Fibroblast of skin of left quadriceps (primary cell): ENCODE measurements at places on chromosomes 4 and X.

DNA sequence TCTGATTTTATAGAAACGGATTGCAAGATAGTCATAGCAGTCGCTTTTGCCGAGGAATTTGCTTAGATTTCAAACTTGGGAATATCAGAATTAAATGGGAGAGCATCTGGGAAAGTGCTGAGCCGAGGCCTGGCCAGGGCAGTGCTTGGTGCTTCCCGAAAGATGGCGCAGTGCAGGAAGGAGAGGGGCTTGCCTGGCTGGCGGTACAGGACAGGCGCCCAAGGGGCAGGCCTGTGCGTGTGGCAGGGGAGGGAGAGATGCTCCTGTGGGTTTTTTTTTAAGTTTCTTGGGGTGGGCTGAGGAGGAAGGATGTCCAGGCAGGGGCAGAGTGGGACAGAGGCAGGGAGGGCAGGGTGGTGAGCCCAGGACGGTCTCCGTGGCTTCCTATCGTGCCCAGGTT, 241.1 kb downstream of the AFAP1 start:
- no peak for DNase-seq

DNA sequence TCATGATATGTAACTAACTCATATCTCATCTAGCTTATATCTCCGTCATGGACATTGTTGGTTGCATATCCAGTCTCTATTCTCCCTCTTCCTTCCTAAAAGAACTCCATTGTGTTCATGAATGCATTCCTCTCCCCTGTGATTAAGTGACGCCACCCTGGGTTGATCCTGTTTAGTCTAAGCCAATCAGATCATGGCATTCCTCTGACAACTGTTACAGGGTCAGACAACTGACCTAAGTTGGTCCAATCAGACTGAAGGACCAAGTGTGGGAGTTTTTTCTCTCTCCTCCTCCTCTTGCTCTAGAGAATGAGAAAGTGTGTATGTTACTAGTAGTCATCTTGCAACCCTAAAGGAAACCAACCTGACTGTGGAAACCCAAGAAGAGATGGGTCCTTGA, 3.6 kb downstream of the APOO start:
- DNase-seq = no peak

DNA sequence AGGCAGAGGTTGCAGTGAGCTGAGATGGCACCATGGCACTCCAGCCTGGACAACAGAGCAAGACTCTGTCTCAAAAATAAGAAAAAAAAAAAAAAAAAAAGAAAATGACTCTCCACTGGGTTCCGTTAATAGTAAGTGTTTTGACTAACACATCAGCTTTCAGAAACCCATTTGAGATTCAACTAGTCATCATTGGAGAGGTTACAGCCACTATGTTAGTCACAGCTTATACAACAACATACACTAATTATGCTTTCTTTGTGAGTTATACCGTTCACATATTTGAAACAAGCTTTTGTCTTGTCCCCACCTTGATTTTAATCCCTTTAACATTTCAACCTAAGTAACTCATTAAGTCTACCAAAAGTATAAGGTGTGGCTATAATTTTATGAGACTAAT, 48.2 kb downstream of the HADH start:
- DNase-seq = no peak

DNA sequence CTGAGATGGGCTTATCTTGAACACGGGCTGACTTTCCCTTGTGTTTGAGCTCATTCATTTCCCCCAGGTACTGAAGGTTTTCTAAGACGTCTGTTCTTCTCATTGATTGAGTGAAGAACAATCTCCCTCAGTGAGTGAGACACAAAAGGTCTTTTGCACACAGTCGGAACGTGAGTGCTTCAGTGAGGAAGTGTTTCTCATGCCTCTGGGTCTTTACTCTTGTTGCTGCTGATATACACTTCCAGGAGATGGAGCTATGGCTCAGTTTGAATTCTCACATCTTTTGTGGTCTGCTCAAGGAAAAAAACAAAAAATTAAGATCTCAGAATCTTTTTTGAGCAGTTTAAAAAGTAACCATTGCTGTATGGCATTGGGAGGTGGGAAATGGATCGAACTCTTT, 981.9 kb upstream of the TENM3 start:
- DNase-seq = peak; percentile 1

DNA sequence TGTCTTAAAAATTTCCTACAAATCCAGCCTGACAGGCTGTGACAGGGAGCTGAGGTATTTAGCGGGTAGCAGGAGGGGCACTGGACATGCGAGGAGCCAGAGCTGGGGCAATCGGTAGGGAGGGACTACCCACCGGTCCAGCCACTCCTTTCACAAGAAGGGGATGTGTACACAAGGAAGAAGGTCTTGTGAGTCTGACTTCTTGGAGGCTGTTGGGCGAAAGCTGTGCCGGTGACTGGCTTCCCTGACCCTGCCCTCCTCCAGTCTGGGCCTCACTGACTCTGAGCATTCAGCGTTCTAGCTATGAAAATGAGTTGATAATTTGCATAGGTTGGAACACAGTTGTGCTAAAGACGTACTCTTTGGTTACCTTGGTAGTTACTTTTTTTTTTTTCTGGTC, 12.7 kb upstream of the CXCL8 start:
- DNase-seq = no peak

- DNase-seq = no peak
Observed at GRCh38 chr4:754221-755120, 48.8 kb downstream of the PCGF3 start.

GRCh38 chr4:84501721-84502267, 2.7 kb upstream of the NKX6-1 start:
- DNase-seq = no peak

- DNase-seq = no peak
Observed at GRCh38 chr4:72073816-72074215, 42.0 kb downstream of the NPFFR2 start.

DNA sequence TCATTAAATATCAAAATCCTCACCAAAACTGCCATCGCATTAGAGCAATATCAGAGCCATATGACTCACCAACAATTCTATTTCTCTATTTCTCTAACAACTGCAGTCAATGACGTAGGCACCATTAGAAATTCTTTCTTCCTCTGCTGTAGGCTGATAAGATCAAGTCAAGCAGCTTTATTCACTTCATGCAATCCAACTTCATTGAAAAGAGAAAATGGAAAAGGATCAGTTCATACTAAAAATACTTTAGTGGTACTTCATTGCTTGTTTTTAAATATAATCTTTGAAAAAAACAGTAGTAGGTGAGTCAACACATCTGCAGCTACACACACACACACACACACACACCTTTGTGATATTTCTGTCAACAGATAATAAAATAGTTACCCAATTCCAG, 345.3 kb upstream of the TENM3 start:
- DNase-seq = peak; percentile 62

- DNase-seq = no peak
Observed at GRCh38 chr4:173782660-173783059, 252.6 kb upstream of the HAND2 start.

GRCh38 chr4:120209706-120210105, 143.1 kb upstream of the MAD2L1 start:
- no peak for DNase-seq

DNA sequence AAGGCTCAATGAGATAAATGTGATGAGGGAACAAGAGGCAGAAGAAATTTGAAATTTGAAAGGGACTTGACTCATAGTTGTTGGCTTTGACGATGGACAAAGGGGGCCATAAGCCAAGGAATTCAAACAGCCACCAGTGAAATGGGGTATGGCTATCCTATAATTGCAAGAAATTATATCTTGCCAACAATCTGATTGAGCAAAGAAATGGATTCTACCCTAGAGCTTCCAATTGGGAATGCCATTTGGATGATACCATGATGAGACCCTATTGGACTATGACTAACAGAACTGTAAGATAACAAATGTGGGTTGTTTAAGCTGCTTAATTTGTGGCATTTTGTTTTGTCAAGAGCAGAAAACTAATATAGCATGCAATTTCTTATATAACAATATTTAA, 270.1 kb upstream of the ARSJ start:
- DNase-seq = no peak

DNA sequence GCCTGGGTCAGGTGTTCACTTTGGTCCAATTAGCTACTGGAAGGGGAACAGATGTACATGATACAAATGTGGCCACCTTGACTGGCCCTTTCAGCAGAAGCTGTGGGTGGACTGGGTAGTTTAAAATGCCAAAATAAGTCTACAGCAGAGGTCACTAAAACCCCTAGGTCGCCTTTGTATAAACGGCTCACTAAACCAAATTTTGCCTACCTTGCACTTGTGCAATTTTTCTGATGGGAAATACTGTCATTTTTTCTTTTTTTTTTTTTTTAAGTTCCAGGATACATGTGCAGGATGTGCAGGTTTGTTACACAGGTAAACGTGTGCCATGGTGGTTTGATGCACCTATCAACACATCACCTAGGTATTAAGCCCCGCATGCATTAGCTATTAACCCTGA, 109.8 kb downstream of the EGF start:
- no peak for DNase-seq

DNA sequence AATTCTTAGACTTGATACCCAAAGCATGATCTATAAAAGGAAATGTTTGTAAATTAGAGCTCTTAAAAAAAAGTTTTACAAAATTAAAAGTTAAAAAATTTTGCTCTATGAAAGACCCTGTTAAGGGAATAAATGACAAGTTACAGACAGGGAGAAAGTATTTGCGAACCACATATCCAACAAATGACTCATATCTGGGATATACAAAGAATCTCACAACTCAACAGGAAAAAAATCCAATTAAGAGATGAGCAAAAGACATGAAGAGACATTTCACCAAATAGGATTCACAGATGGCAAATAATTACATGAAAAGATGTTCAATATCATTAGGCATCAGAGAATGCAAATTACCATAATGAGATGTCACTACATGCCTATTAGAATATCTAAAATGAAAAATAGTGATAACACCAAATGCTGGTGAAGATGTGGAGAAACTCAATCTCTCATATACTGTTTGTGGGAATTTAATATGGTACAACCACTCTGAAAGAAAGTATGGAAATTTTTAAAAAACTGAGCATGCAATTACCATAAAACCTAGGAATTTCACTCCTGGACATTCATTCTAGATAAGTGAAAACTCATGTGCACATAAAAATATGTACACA, 100.8 kb upstream of the EOLA2 start:
- DNase-seq = no peak

DNA sequence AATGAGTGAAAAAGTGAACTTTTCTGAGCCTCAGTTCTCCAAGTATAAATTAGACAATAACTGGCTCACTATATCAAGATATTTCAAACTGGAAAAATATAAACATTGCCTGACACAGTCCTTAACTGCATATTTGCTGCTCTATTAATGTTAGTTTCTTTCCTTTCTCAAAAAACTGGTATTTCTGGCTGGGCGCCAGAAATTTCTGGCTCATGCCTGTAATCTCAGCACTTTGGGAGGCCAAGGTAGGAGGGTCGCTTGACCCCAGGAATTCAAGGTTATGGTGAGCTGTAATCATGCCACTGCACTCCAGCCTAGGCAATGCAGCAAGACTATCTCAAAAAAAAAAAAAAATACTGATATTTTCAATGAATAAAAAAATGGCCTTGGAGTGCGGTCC, 227.0 kb downstream of the MAGEB17 start:
- DNase-seq = no peak

- DNase-seq = peak; percentile 36
Observed at GRCh38 chr4:160795216-160795615, 1368.6 kb downstream of the FSTL5 start.

- DNase-seq = no peak
Observed at GRCh38 chrX:85109235-85109634, 105.6 kb downstream of the APOOL start.

DNA sequence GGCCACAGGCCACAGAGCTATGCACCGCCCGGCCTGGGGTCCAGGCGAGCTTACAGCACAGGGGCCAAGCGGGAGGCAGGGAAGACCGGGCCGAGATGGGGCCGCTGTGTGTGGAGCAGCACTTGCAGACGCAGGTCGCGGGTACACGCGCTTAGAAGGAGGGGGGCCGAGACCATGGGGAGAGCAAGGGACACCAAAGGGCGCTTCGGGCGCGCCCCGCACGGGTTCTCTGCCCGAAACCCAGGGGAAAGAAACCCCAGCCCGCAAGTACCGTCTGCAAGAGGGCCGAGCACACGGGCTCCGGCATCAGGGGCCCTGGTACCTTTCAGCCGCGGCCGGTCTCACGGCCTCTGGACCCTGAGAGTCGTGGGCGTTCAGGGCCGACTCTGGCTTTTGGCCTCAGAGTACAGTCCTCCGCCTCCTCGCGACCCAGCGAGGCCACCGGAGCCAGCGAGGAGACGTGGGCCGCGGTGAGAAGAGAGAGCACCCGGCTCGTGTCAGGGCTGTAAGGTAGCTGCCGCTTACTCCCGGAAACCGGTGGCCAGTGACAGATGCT, 342 bp downstream of the EOLA2 start:
- DNase-seq = no peak

- DNase-seq = no peak
Observed at GRCh38 chr4:25993395-25994185, 79.6 kb downstream of the SMIM20 start.

- DNase-seq = no peak
Observed at GRCh38 chr4:1241466-1241935, 7.4 kb downstream of the CTBP1 start.

GRCh38 chrX:33725535-33726210, 406.4 kb downstream of the FAM47A start:
- no peak for DNase-seq

GRCh38 chr4:176406736-176407135, 87.0 kb downstream of the SPCS3 start:
- no peak for DNase-seq

- no peak for DNase-seq
Observed at GRCh38 chrX:140065961-140066662, 100.8 kb upstream of the CXorf66 start.

DNA sequence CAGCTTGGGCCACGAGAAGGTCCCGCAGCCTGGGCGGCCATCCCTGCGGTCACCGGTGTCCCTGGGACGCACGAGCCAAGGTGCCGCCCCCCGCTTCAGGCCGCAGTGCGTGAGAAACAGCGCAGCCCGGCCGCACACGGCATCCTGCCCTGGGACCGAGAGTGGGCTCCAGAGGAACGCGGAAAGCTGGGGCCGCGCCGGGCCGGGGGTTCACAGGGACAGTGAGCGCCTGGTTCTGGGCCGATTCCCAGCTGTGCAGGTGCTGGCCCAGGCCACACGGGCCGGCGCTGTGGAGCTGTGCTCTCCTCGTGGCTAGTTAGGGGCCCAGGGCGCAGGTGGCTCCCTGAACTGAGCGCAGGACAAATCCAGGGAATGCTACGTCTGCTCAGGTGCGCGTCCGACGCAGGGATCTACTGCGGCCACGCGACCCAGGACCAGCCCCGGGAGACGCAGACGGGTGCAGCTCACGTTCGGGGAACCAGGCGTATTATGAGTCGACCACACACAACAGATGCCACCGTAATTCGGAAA, 25.8 kb upstream of the GTPBP6 start:
- no peak for DNase-seq

- no peak for DNase-seq
Observed at GRCh38 chr4:112253382-112254000, 21.9 kb downstream of the AP1AR start.

DNA sequence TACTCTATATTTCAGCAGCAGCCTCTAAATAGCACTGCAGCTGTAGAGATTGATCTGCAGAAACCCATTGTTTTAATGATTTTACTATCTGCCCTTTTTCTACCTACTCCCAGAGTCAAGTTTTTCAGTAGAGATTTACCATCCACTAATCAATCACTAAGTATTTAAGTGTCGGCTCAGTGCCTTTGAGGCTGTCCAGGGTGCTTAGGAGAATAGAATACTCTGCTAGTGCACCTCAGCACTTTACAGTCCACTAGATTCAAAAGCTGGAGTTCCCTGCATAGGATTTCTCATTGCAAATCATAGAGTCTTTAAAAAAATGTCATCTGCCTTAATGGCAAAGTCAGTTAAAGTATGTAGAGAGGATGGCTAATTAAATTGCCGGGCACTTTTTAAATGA, 29.6 kb upstream of the ANAPC4 start:
- DNase-seq = no peak
